ENCODE measurements at places on chromosomes 1 and 21.

DNA sequence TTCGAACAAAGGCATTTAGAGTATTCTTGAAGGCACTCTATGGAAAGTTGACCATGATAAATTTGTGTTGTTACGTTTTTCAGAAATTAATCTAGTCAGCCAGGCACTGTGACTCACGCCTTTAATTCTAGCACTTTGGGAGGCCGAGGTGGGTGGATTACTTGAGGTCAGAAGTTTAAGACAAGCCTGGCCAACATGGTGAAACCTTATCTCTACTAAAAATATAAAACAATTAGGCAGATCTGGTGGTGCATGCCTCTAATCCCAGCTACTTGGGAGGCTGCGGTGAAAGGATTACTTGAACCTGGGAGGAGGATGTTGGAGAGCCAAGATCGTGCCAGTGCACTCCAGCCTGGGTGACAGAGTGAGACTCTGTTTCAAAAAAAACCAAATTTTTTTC lies 130.6 kb upstream of the BRINP3 start:
- no peak for DNase-seq

GRCh38 chr1:223872308-223872901 lies 26.7 kb upstream of the TP53BP2 start:
- no peak for DNase-seq

- DNase-seq = no peak
These were observed 46.5 kb upstream of the PARP1 start for GRCh38 chr1:226454349-226454748.

- DNase-seq = no peak
These were observed 67.3 kb upstream of the WNT4 start for GRCh38 chr1:22210176-22210575.

GRCh38 chr1:65963156-65963888 lies 170.6 kb downstream of the PDE4B start:
- DNase-seq = no peak

GRCh38 chr1:95311762-95312161 lies 77.8 kb downstream of the RWDD3 start:
- DNase-seq = no peak

DNA sequence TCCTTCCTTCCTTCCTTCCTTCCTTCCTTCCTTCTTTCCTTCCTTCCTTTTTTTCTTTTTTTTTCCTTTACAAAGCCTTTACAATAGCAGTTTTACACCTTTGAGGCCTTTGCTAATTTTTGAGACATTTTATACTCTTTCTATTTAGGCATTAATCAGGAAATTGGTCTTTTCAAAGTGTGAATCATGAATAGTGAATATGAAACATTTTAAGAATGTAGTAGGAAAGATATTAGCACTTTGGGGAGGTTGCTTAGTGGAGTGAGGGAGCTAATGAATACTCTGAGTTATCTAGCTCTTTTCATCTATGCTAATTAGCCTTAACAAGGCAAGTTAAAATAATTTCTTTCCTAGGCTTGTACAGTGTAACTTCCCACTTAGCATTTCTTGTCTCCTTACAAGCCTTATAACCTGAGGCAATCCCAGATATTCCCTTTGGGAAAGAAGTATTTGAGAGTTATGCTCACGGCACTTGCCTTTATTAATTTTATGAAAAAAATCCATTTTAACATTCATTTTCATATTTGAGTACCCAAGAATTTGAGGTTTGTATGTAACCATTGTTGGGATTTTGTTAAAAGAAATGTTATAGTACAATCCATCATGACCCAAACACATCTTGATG lies 122.6 kb downstream of the NTNG1 start:
- no peak for DNase-seq

- no peak for DNase-seq
These were observed 7.0 kb downstream of the TNFRSF18 start for GRCh38 chr1:1199141-1199960.

- no peak for DNase-seq
These were observed 893.4 kb upstream of the ADGRL4 start for GRCh38 chr1:79899914-79900313.

DNA sequence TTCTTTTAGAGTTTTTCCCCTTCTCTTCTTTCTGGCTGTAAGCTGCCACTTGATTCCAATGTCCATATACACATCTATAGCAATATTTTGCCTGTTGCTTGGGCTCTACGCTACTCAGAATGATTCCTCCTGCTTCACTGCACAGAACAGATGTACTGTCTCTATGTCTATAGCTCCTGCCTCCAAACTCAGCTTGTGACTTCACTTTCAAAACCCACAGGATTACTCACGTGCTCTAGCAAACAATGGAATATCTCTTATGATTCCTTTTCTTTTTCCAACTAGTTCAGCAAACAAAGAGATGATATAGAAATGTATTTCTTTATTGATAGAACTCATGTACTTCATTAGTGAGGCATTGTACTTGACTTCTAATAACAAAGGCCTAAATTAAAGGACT lies 80.5 kb upstream of the SOX13 start:
- DNase-seq = no peak

- no peak for DNase-seq
These were observed 345.5 kb downstream of the SMYD3 start for GRCh38 chr1:246161626-246162025.

DNA sequence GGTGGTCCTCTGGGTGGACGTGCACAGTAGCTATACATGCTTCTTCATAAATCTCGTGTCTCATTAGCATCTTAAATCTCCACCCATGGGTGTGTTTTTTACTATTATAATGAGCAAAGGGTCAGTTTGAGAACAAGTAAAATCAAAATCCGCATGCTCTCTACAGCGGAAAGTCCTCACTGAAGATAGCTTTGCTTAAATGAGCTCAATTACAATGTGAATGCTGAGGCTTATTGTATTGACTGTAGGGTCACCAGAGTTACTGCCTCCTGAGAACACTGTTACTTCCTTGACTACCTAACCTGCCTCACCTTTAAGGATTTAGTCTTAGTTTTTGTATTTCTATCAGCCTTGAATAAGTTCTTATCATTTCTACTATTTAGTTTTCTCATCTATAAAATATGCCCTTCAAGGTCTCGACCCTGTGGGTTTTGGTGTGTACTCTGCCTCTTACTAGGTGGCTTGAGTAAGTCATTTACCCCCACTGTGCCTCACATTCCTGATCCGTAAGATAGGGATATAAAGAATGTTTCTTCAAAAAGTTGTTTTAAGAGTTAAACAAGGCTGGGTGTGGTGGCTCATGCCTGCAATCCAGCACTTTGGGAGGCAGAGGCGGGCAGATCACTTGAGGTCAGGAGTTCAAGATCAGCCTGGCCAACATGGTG lies 7.9 kb downstream of the SLAMF7 start:
- DNase-seq = no peak

- DNase-seq = peak; percentile 90
These were observed 48.1 kb downstream of the ELAPOR1 start for GRCh38 chr1:109161858-109162606.

GRCh38 chr21:34128674-34129038 lies 55.3 kb downstream of the MRPS6 start:
- DNase-seq = no peak

GRCh38 chr1:12654657-12655056 lies 10.8 kb downstream of the AADACL4 start:
- DNase-seq = no peak

- DNase-seq = no peak
These were observed 20.3 kb upstream of the PTGFRN start for GRCh38 chr1:116889380-116889779.

DNA sequence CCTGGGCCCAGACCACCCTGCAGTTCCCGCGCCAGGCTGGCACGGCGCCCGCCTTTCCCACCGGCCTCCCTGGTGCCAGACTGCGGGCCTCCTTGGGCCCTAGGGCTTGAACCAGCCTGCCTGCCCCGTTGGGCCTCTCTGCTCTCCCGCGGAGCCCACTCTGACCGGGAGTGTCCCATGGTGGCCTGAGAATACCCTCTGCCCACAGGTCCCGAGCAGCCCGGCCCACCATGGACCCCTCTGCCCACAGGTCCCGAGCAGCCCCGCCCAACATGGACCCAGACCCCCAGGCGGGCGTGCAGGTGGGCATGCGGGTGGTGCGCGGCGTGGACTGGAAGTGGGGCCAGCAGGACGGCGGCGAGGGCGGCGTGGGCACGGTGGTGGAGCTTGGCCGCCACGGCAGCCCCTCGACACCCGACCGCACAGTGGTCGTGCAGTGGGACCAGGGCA lies 7.9 kb downstream of the MIB2 start:
- DNase-seq = no peak

GRCh38 chr1:101451888-101452287 lies 215.1 kb downstream of the S1PR1 start:
- DNase-seq = no peak

DNA sequence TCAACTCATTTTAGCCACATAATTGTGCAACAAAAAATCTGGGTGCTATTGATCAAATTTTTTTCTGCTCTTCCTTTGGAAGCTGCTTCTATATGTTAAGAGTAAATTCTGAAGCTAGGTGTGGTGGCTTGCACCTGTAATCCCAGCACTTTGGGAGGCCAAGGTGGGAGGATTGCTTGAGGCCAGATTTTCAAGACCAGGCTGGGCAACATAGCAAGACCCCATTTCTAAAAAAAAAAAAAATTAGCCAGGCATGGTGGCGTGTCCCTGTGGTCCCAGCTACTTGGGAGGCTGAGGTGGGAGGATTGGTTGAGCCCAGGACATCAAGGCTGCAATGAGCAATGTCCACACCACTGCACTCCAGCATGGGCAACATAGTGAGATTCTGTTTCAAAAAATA lies 24.3 kb upstream of the RSBN1 start:
- no peak for DNase-seq

DNA sequence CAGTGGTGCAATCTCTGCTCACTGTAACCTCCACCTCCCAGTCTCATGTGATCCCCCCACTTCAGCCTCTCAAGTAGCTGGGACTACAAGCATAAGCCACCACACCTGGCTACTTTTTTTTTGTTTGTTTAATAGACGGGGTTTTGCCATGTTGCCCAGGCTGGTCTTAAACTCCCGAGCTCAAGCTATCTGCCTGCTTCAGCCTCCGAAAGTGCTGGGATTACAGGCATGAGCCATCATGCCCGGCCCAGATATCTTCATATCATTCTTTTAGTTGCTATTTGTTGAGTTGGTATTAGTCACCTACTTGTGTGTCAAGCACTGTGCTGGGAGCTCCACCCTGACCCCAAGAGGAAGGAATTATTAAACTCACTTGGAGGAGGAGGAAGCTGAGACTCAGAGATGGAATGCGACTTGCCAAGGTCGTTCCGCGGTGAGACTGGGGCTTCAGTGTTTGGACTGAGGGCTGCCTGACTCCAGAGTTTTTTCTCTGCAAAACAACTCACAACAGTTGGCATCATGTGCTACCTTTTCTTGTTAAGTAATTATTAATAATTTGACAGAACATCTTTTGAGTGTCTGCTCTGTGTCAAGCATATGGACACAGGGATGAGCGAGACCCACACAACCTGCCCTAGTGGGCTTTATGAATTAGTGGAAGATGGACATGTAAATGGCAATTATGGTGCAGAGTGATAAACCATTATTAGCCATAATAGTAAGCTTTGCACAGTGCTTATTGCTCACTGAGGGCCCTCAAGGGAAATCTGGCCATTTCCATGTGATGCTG lies 132.0 kb downstream of the FOXD2 start:
- no peak for DNase-seq

- no peak for DNase-seq
These were observed 365.0 kb downstream of the LTN1 start for GRCh38 chr21:28627691-28628090.

DNA sequence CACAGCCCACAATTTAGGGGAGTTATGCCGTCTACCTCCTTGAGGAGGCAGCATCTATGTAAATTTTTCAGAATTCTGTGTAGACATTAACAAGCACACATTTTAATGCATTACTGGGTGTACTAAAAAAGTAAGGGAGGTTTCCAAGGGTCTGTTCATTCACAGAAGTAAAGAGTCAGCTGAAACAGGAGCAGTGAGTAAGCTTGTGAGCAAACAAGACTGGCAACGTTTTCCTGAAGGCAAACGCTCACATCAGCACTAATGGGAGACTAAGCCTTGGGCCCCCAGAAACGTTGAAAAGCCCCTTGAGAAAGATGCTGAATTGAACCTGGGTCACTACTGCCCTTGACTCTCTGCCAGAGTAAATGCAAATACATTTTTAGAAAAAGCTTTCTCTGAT lies 25.7 kb downstream of the RPRD2 start:
- no peak for DNase-seq

DNA sequence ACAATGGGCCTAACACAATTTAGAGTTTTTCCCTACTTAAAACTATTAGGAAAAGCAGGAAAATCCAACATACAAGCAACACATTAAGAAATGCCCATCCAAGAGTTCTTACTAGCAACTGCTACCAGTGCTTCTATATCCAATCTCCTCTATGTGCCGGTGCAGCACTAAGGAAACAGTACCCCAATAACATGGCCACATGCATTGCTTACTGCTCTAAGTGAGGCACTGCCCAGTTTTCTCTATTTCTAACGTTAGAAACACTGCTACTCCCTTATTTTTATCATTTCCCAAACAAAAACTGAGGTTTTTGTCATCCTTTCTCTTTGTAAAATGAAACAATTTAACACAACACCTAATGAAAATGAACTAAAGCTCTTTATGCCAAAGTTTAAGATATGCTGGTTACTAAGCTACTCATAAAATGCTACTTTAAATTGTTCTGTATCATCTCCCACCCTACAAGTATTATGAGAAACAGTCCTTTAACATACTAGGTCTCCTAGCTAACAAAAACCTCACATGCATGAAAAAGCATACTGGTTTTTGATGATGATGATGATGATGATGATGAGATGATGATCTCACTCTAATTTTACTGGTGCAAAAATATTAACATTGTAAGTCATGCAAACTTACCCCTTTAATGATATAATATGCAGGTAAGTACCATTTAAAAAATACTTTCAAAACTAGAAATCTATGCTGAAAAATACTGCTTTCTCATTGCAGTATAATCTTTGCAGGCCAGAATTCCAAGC lies 90.7 kb upstream of the TTC39A start:
- DNase-seq = no peak

DNA sequence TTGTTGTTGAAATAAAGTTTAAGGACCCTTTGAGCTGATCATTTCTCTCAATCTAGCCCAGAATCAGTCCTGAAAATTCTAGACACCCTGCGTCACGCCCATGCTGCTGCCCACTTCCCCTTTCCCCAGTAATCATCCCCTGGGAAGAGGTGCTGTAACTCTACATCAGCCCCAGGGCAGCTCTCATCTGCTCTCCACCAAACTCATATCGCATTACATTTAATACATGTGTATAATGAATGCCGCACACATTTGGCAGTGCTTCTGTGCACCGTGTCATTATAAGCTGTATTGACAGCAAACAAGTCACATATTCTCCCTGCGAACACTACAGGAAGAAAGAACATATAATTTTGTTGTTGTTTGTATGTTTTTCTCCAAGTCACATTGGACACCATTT lies 539.7 kb upstream of the DAB1 start:
- no peak for DNase-seq

DNA sequence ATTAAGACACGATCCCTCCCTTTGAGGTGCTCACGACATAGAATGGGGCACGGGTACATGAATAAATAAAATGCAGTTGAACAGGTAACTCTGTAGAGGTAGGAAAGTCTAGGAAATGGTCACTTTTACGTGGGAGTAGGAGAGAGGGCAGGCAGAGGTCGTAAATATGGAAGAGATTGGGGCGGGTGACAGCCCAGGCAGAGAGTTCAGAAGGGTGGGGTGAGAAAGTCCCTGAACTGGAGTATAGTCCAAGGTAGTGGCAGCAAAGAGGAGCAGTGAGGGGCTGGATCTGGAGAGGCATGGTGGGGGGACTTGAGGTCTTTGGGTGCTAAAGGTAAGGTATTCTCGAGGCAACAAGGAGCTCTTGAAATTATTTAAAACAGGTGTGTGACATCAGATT lies 147.9 kb downstream of the C1orf21 start:
- no peak for DNase-seq

- DNase-seq = no peak
These were observed 125.0 kb upstream of the IVNS1ABP start for GRCh38 chr1:185442050-185442449.

Measured in HL-60 (cell line).